Activated naive CD4-positive, alpha-beta T cell treated with anti-CD3 and anti-CD28 coated beads, Interleukin-2, amount 10 ng/mL, durations not matched to agents 5 hours and 36 hours (primary cell): ENCODE measurements at places on chromosomes 1 and 21. TPM values are rescaled to one million over a fixed set of nuclear protein-coding genes. Genes with fewer than 3 reads are reported as not detected.

Gene ZSCAN20
- total RNA-seq = 1.3 TPM

Gene CENPS
- 11.3 TPM for total RNA-seq

Gene TMEM82
- not detected for total RNA-seq

Gene WDR47
- 9.7 TPM for total RNA-seq

Gene SH2D5
- not detected for total RNA-seq

Gene RUNX3
- total RNA-seq = 113 TPM

Gene NECTIN4
- not detected for total RNA-seq

Gene NHLH1
- 0.18 TPM for total RNA-seq

Gene ATP6V1G3
- total RNA-seq = 0.35 TPM

Gene SGIP1
- not detected for total RNA-seq
